ENCODE measurements at places on chromosomes 6 and 20.

DNA sequence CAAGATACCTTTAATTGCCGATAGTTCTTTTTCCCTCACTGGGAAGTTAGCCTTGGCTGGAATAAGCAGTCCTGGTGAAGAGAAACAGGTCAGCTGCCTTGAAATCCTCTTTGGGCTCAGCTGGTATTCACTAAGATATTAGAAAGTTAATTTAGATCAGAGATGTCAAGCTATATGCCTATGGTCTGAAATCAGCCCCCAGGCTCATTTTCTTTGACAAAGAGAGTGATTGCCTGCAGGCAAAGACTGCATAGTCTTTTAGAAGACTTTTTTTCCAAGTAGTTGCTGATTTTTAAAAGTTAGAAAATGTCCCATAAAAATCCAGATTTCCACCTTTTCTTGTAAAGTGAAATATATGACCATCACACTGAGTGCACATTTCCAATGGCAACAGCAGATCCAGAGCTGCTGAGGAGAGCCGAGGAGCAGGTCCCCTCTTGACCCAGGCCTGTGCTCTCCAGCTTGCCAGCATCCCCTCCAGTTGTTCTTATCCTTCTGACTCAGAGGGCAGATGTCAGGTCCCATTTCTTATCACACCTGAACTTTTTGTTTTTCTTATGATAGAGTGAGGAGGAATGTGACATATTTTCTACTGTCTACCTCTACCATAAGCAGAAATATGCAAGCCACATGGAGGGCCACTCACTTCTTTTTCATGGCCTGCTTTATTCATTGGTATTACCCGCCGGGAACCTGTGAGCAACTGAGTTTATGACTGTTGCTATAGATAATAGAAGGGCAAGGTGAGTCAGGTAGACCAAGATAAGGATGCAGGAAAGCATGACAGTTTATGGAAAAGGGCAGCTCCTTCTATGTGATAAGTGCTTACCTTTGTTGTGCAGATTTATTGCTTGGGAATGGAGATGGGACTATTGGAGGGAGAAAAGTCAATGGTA, 17.6 kb upstream of the L3MBTL3 start:
- DNase-seq, result no peak

- DNase-seq, result no peak
These were observed 2.7 kb upstream of the RBM24 start for GRCh38 chr6:17278289-17279063.

DNA sequence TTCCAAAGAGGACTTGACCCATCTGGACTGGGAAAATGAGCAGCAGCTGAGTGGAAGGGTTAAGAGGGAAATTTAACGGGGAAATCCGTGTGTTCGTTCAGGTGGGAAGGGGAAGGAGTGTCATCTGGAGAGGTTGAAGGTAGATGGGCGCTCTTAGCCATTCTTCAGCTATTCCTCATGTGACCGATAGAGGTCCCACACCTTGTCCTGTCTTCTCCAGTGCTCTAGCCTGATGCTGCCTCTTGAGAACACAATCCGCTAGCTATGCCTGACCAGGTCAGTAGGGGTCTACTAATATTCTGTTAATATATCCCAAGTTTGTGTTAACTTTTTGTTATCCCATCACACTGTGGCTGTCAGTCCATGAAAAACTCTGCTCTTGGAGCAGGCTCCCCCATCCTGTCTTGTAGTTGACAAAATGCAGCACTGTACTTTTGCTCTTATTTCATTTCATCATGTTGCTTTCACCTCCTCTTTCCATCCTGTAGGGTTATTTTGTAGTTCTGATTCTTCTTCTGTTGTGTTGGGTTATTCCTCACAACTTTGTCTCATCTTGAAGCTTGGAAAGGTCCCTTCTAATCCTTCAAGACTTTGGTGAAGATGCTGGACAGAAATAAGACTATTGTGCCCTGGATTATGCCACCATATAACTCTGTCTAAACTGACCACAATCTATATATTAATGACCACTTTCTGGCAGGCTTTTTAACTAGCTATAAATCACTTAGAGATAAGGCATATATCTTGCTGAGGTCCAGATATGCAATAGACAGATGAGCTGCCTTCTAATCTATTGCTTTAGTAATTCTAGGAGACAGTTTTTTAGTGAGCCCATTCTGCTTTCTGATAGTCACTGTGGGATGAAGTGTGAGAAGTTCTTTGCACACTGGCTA, 123.4 kb upstream of the SUPT3H start:
- no peak for DNase-seq

DNA sequence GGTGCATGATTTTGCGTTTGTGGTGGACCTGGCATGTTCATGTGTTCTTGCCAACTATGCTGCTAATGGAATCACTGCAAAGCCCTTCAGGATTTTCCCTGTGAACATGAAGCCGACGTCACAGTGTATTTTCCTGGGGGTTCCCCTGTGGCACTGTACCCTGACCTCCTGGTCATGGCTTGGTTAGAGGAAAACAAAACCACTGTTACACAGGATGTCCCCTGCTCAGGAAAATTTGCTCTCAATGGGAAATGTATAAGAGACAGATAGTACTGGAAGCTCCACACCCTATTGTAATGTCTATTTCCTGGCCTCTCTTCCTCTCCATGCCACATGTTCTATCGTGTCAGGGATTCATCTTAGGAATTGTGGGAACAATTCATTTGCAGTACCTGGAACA, 19.7 kb downstream of the TSHZ2 start:
- no peak for DNase-seq

- DNase-seq, result no peak
These were observed 81.0 kb downstream of the GPX5 start for GRCh38 chr6:28606424-28607391.

DNA sequence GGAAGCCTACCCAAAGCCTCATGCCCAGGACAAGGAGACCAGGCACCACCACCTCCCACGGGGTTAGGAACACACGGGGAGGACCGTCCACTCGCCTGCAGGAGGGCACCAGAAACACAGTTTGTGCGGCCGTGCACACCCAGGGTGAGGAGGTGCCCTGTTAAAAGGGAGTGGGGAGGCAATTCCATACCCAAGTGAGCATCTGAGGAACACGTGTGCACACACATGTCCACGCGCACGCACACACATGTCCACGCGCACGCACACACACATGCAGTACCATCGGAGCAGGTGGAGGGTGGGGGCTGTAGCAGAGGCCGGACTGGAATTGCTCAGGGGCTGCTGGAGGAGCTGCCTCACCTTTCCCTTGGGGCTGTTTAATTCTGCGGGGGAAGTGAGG, 259.4 kb downstream of the TAF4 start:
- DNase-seq, result no peak

DNA sequence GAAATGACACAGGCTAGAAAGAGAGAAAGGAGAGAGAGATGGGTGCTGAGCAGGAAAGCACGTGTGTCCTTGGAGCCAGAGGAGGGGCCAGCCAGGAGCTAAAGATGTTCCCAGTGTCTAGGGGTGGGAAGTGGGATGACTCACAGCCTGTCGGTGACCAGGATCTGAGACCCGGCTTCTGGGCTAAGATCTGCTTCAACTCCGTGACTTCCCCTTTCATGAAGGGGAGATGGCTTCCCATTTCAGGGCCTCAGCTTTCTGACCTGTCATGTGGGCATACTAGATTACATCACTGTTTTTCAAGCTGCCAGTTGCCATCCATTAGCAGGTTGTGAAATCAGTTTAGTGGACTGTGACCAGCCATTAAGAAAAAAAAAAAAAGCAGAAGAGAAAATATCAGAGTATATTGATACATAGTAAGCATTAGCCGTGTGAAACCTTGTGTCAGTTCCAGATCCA, 5.4 kb downstream of the TGM3 start:
- DNase-seq, result no peak

DNA sequence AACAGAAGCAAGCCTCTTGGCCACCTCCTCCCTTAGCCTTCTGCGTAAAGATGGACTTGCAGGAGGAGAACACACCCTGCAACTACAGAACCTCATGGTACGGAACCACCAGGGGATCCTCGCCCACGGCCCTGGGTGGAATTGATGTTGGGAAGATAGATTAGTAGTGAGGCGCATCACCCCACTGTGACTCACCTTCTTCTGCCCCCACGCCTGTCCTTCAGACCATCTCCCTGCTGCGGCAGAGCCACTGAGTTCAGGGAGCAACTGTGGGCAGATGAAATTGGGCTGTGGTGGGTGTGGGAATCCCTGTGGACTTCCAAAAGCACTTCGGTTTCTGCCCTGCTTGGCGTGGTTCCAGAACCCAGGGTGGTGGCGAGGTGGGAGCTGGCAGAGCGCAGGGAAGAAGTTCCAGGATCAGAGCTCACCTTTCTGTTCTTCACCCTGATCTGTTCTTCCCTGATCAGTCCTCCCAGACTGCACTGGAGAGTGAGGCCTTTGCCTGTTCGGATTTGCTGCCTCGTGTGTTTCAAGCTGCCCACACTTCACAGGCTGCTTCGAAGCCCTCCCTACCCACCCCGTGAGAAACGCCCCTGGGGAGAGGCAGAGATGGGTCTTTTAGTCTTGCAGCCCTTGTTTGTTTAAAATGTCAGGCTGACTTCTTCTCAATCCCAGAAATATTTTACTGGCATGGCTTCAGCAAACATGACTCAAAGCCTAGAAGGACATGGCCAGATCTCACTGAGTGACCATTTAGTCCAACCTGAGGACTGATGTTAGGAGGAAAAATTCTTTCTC, 92.8 kb upstream of the MLN start:
- no peak for DNase-seq

DNA sequence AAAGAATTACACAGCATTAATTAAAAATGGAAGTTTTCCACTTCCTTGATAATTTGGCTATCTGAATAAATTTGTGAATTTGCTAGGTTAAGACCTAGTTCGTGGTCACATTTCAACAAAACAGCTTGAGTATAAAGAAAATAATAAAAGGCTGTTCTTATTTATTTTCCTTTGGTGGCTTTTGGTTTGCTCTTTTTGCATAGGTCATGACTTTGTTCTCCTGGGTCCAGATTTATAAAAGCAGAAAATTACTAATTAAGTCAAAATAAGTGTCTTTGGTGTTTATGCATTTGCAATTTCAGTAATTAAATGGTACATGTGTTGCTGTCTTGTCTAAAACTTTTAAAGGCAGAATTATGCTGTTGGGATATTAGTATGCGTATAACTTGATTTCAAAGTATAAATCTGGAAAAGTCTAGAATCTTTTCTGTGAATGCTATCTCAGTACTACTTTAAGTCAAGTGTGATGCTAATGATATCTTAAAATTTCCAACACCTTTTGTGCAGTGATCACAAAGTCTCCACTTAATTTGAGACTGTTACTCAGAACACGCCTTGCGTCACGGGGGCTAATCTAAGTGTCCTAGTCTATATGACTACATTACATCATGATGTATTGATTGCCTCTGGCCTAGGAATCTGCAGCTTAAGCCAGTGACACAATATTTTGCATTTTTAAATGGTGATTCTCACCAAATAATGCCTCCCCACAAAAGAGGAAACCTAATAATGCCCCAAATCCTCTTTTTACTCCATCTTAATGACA, 41.0 kb downstream of the GNAS start:
- DNase-seq, result no peak

DNA sequence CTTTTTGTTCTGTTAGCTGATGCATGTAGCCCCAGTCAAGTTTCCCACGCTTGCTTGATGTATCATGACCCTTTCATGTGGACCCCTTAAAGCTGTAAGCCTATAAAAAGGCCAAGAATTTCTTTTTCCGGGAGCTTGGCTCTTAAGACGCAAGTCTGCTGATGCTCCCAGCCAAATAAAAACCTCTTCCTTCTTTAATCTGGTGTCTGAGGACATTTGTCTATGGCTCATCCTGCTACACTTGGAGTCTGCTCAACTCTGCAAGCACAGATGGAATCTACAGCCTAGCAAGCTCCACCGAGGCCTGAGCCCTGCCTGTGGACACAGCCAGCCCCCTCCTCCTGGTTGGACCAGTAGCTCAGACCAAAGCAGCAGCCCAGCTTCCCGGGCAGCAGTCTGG, 3.4 kb downstream of the CST2 start:
- no peak for DNase-seq

GRCh38 chr20:10179574-10180298, 38.9 kb upstream of the SNAP25 start:
- DNase-seq, result no peak

- DNase-seq, result no peak
These were observed 702.9 kb downstream of the TENT5A start for GRCh38 chr6:81049425-81050042.

GRCh38 chr6:26321005-26321404, 44.0 kb upstream of the BTN3A2 start:
- no peak for DNase-seq

DNA sequence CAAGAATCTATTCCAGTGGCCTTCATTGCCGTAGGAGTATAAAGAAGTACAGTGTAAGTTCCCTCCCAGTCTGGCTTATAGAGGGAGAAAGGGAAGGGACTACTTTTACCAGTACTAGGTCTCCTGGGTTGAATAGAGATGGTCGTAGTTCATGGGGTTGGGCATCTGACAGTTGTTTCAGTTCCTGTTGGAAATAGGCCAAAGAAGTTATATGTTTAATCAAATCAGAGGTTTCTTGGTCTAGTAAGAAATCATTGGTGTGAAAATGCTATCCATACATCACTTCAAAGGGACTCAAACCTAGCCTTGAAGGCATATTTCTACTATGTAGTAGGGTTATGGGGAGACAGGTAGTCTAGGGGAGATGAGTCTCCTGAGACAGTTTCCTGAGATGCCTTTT, 45.6 kb upstream of the MAN1A1 start:
- DNase-seq, result no peak

Data from effector CD4-positive, alpha-beta T cell (primary cell).